ENCODE measurements at places on chromosomes 7 and 10. TPM values are rescaled to one million over a fixed set of nuclear protein-coding genes. Genes with fewer than 3 reads are reported as not detected.

Gene ACTR1A
- 74.9 TPM for total RNA-seq

Gene SLC13A1
- not detected for total RNA-seq

Gene SPDYE2B
- total RNA-seq: not detected

Gene FOXI2
- total RNA-seq: not detected

Gene DBNL
- total RNA-seq: 165 TPM

Gene ASB10
- not detected for total RNA-seq

Gene VIM
- 1,378 TPM for total RNA-seq

Gene EPO
- not detected for total RNA-seq

Gene TAX1BP1
- total RNA-seq: 80.7 TPM

Gene OR2A1
- total RNA-seq: not detected

Gene PIK3AP1
- total RNA-seq: 6.3 TPM

Gene TEX47
- total RNA-seq: not detected

Gene CALD1
- 1.3 TPM for total RNA-seq

Gene VOPP1
- total RNA-seq: 155 TPM

Gene FAM107B
- total RNA-seq: 220 TPM

Gene NRP1
- 3.4 TPM for total RNA-seq

Gene GSTO2
- 1.2 TPM for total RNA-seq

Gene PPRC1
- 68.0 TPM for total RNA-seq

Gene IFIT2
- total RNA-seq: 2.4 TPM

Gene DYDC2
- not detected for total RNA-seq

Gene OR9A2
- total RNA-seq: not detected

Gene ZCCHC24
- 0.74 TPM for total RNA-seq

Gene CDHR1
- total RNA-seq: 0.07 TPM

Gene SORBS1
- total RNA-seq: 0.69 TPM

Gene RPEL1
- not detected for total RNA-seq

Gene TRA2A
- 115 TPM for total RNA-seq

Gene TMEM236
- 0.02 TPM for total RNA-seq

Gene ZC3HAV1L
- total RNA-seq: 21.2 TPM

Gene SCART1
- total RNA-seq: 1.6 TPM

Gene NPFFR1
- total RNA-seq: not detected

Gene SLIT1
- total RNA-seq: 0.47 TPM

Gene SEC61G
- 155 TPM for total RNA-seq
